Activated naive CD4-positive, alpha-beta T cell treated with Interleukin-2 at 50 U/mL for 16 hours (primary cell): ENCODE measurements at places on chromosomes 3 and 15.
A peak's percentile ranks its signal among the peaks of the same experiment; 100 is the strongest.

DNA sequence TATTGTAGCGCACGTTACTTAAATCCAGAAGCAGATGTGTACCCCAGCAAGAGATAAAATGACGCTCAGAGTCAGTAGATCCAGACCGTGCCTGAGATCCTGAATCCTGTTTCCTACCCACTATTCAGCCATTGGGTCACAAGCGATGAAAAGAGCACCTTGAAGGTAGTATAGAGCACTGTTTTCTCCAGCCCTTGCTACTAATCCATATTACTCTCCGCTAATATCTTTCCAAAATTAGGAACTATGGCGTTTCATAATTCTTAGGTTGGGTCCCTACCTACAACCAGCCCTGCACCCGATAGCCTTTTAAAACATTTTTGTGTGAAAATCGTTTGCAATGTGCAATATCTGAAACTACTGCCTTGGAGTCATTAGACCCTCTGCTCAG is 596 bp downstream of the BTD start:
- DNase-seq: no peak

GRCh38 chr3:50523279-50523811 is 19.9 kb upstream of the CACNA2D2 start:
- DNase-seq: no peak

- DNase-seq: no peak
Observed at GRCh38 chr3:123202451-123202850, 708 bp downstream of the SEC22A start.

- no peak for DNase-seq
Observed at GRCh38 chr3:119177321-119177720, 3.9 kb downstream of the UPK1B start.

GRCh38 chr3:72997421-72997961 is 880 bp downstream of the PPP4R2 start:
- DNase-seq: peak; percentile 55

GRCh38 chr3:126718561-126719445 is 14.8 kb downstream of the CHCHD6 start:
- no peak for DNase-seq

DNA sequence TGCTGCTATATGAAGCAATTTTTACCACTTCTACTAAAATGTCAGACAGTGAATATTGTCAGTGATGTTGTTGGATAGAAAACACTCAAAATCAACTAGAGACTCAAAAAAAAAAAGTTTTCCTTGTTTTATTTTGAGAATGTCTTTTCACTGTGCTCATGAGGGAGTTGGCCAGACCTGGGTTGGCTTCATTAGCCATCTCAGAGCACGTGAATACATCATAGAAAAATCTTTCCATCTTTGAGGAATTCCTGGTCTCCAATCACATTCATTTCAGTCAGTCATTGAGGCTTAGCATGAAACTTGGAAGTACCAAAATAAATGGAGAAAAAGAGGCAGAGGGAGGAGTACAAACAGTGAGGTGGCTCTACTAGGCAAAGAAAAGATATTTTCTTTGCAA is 57.6 kb upstream of the CMSS1 start:
- no peak for DNase-seq

DNA sequence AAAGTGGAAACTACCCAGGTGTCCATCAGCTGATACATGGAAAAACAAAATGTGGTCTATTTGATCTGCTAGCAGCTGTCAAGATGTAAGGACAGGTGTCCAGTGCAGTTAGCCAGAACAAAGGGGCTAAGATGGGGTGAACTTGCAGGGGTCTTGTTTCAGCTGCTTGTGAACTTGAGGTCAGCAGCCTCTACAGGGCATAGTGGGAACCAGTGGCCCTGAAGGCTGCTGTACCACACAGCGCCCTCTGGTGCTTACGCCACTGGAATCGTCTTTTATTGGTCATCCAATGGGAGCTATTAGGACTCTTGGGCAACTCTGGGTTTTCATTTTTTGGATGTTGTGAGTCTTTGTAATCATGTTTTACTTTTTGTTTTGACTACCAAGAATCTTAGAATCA is 62.2 kb upstream of the CTSH start:
- peak; percentile 13 for DNase-seq

DNA sequence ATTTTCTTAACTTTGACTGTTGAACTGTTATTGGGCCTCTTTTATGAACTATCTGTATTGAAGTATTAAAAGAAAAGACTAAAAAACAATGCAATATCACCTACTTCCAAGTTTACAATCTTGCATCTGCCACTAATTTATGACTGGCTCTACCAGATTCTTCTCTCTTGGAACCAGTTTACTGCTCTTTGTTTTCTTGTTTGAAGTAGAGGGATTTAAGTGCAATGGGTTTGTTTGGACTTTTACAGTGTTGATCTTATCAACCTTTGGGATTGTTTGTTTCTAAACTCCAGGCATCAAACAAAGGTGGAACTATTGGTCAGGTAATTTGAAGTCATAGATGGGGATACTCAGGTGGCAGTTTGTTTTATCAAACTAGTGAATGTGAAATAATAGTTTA is 43.0 kb upstream of the MEIS2 start:
- DNase-seq: no peak

DNA sequence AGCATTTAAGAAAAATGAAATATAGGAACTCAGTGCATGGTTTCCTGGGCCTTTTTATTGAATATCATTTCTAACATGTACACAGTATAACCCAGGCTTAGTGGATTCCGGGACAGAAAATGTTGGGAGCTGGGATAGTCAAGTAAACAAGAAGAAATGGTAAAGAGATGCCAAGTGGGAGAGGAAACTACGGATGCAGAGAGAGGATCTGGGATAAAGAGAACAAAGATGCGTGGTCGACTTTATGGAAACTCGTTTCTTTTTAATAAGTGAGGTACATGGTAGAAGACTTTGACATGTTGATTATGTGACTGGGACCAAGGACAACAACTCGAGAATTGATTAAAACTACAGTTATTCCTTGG is 1.2 kb upstream of the GPR176 start:
- DNase-seq: no peak

DNA sequence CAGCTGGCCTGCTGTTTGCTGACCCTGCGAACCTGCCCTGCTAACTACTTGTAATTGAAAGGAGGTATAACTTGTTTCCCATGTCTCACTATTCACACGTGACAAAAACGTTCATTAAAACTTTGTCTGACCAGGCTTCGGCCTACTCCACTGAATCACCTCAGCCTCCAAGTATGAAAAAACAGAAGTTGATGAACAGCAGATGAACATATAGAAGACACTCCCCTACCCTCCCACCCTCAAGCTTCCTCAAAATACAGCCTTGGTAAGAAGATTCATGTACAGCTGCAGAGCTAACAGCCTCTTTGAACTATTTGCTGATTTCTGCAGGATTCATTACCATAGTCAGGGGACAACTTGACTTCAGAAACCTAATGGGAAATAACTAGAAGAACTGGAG is 10.7 kb downstream of the RBM15B start:
- DNase-seq: no peak

GRCh38 chr3:122094125-122094524 is 39.0 kb downstream of the CD86 start:
- no peak for DNase-seq

DNA sequence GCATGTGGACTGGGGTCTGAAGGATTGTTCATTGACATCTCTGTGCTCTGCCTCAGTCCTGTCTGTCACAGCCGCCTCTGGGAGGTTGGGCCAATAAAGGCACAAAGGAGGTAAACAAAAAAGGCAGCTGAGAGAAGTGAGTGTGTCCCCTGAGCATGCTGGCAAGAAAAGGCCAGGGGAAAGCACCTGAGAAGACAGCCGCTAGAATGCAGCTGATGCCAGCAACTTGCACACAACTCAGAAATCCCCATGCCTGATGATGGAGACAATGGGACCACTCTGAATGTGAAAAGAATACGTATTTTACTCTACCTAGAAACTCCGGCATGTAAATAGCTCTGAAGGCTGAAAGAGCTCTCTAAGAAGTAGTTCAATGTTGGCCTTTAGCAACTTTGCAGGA is 118.7 kb downstream of the KCNH8 start:
- no peak for DNase-seq

GRCh38 chr3:66083096-66083678 is 44.5 kb upstream of the MAGI1 start:
- no peak for DNase-seq

DNA sequence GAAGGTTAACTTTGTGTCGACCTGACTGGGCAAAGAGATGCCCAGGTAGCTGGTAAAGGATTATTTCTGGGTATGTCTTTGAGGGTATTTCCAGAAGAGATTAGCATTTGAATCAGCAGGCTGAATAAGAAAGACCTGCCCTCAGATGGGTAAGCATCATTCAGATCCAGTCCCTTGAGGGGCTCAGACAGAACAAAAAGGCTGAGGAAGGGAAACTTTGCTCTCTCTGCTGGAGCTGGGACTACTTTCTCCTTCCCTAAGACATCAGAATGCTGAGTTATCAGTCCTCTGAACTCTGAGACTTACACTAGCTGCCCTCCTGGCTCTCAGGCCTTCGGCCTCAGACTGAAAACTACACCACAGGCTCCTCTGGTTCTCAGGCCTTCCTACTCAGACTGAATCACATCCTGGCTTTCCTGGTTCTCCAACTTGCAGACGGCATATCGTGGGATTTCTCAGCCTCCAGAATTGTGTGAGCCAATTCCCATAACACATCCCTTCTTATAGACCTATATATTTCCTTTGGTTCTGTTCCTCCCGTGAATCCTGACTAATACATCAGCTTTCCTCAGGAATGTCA is 982.9 kb downstream of the TUSC7 start:
- DNase-seq: no peak

- no peak for DNase-seq
Observed at GRCh38 chr3:5238545-5238944, 51.0 kb downstream of the EDEM1 start.

- no peak for DNase-seq
Observed at GRCh38 chr3:8470801-8471200, 30.8 kb upstream of the LMCD1 start.

DNA sequence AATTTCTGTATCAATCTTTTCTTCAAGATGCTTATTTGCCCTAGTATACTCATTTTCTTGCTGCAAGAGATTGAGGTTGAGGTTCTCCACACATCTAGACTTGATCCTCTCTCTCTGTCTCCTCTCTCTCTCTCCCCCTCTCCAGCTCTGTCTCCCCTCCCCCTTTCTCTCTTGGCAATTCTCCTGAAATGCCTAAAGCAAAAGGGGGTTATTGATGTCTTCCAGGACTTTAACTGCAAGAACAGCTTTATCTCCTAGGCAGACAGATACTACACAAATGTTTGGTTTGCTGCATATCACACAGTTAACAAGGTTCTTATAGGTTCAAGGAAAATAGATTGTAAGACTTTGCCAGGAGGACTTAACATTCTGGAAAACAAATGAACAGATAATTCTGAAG is 52.1 kb downstream of the TMEM212 start:
- DNase-seq: no peak

- peak; percentile 65 for DNase-seq
Observed at GRCh38 chr3:143121241-143122088, 1.9 kb downstream of the CHST2 start.

DNA sequence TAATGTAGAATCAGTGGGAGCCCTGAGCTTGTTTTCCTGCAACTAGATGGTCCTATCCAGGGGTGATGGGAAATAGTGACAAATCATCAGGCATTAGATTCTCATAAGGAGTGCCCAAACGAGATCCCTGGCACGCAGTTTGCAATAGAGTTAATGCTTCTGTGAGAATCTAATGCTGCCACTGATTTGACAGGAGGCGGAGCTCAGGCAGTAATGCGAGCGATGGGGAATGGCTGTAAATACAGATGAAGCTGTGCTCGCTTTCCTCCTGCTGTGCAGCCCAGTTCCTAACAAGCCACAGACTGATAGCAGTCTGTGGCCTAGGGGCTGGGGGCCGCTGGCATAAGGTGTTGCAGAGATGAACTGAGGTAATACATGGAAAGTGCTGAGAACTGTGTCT is 28.3 kb upstream of the TMEM42 start:
- no peak for DNase-seq

DNA sequence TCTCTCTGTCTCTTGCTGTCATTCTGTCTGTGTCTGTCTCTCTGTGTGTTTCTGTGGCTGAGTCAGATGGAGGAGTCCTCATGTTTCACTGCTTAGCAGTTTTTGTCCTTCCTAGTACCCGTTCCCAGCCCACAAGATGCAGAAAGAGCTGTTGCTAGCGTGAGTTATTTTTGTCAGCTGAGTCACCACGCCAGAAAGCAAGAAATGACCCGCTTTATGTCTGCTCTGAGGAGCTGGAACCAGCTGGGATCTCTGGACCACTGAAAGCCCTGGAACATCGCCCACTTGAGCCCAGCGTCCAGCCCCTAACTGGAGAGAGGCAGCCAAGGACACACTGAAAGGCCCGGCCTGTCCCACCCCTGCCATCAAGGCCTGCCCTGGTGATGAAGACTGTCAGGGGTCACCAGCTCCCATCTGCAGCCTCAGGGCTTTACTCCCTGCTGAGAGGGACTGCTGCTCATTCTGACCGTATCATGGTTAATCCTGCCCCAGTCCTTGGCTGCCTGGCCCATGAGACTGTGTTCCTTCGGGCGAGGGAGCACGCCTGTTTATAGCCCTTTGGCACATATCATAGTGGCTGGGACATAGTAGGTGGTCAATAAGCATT is 101.7 kb upstream of the TPM1 start:
- no peak for DNase-seq

DNA sequence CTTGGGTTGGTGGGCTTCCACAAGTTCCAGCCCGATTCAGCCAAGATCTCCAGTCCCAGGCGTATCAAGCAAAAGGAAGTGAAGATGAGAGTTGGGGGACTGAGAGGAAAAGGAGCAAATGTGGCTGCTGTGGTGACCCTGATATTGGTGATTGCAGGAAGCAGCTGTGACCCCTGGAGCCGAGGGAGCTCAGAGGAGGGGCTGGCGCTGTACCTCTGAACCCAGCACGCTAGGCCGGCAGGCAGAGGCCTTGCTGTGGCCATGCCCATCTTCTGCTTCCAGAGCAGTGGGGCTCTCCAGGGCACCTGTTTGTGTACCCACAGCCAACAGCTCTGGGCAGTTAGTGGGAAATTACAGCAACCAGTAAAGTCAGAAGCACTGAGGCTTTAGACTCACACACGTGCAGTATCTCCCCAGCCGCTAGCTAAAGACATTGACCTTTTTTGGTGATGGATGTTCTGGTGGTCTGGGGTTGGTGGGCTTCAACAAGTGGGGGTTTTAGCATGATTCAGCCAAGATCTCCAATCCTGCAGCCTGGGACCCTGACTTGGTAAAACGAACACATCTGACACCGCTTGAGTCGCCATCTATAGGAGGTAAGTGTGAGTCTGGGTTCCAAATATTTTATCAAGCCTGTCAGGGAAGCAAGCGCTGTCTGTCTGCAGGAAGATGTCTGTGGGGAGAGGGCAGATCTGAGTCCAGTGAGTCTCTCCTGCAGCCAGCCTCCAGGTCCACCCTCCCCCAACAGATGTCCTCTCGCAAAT is 33.1 kb downstream of the TM2D3 start:
- DNase-seq: no peak

DNA sequence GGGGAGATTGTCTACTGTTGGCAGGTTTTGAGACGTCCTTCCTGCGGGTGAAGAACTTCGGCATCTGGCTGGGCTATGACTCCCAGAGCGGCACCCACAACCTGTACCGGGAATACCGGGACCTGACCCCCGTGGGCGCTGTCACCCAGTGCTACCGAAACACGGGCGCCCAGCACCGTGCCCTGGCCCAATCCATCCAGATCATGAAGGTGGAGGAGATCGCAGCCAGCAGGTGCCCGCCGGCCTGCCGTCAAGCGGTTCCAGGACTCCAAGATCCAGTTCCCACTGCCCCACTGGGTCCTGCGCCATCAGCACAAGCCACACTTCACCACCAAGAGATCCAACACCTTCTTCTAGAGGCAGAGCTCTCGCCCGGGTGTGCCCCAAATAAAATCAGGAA is 194.9 kb upstream of the EPHA6 start:
- DNase-seq: no peak

- no peak for DNase-seq
Observed at GRCh38 chr3:126390751-126391150, 4.0 kb upstream of the CFAP100 start.

GRCh38 chr3:194270627-194271459 is 80.3 kb downstream of the CPN2 start:
- no peak for DNase-seq
